ENCODE measurements at places on chromosomes 16 and 17.

DNA sequence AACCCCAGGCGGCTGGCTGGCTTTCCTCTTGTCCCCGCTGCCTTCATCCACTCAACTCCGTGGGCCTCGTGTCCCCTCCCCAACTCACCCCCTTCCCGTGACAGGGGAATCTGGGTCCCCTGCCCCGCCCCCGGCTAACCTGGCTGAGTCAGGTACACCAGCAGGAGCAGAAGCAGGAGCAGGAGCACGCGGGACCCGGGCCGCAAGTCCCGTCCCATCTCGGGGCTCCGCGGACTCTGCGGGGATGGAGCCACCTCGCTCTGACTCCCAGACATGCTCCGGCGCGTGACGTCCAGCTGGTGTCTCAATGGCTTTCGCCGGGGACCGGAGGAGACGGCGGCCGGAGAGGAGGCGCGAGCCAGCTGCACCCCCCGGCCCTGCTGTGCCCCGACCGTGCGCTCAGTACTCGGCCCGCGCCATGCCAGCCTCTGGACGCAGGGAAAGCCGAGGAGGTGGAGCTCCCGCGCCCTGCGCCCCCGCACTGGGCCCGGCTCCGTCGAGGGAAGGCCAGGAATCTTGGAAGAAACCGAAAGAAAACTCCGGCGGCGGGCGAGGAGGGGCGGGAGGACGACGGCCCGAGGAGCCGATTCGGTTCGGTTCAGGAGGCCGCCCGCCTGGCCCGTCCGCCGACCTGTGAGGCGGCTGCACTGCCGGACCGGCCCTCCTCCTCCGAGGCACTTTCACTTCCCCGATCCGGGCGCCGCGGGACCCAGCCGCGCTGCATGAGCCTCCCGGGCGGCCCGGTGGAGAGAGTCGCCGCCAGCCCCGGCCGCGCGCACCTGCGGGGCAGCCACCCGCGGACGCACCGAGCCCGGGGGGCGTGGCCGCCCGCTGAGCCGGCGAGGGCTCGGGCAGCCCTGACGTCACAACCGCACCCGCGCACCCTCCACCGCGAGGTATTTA, at the start of the genes CXCL16 and ZMYND15:
Gene CXCL16 (minus strand): TSS at position 807 of the 903 bp plus-strand sequence. CDS start 589 bp downstream, at position 218.
Gene ZMYND15 (plus strand): TSS at position 712 of the 903 bp plus-strand sequence. CDS start 716 bp downstream, outside the sequence.
- DNase-seq, result peak; percentile 44

DNA sequence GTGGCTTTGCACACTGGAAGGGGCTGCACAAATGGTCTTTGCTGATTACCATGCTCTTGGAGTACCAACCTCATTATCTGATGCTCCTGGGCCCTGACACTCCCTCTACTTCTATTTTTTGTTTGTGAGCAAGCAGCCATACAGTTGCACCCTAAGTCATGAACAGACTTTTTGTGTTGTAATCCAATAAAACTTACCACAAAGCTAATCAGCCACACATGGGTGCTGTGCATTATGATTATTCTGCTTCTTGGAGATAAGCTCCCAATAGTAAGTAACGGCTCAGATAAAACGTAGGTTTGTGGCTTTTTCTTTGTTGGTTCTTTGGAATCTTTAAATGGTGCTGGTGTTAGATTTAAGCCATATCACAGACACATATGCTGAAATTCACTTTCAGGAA, 76.2 kb downstream of the CCT6B start:
- no peak for DNase-seq

DNA sequence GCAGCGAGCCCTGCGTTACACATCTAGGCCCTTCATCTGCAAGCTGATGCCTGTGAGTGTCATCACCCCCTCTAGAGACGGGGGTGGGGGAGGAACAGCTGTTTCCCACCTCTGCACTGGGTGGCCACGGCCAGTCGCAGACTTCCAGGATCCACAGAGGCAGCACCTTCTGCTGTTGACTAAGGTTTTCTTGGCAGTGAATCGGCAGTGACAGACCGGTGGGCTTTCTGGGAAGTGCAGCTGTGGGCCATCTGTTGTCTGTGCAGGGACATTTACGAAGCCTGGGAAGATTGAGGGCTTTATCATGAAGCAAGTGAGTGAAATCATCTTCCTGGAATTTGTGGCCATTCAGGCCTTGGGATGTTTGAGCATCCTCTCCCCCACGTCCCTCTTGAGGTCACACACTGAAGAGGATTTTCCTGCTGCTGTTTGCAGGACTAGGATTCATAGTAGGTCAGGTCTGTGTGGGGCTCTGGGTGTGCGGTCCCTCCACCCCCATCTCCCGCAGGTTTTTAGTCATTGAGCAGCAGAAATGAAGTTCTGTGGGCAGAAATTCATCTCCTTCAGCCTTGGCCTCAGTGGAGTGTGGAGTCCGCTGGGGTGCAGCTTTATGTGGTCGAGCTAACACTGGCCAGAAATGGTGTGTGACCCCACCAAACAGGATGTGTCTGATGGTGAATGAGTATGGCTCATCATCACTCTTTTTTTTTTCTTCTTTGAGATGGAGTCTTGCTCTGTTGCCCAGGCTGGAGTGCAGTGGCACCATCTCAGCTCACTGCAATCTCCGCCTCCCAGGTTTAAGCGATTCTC, 12.0 kb downstream of the PGS1 start:
- no peak for DNase-seq

DNA sequence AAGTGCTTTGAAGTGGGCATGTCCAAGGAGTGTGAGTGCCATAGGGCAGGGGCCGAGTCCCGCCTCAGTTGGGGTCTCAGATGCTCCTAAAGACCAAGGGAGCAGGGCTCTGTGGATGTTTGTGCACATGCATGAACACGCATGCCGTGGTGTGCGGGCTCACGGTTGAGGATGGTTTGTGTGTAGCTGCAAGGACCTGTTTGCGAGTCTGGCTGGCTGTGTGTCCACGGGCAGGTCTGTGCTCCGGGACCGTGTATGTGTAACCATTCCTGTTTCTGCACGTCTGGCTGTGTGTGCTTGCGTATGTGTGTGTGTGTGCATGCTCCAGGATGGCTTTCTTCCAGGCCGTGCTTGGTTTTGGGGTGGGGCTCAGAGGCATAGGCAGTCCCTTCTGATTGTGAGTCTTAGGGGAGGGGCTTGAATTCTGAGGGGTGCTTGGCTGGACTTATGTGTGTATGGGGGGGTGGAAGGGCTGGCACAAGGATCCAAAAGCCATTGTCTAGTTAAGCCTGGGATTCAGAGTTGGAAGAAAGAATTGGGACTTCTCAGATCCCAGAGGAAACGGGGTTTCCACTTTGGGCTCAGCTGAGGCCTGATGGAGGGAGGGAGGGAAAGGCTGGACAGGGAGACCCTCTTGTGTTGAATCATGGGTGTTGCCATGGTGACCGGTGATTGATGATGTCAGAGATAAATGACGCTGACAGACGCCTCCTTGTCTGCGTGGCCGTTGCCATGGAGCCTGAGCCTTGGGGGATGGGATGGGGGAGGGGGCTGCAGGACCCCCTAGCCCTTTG, 14.4 kb downstream of the GJD3 start:
- no peak for DNase-seq

DNA sequence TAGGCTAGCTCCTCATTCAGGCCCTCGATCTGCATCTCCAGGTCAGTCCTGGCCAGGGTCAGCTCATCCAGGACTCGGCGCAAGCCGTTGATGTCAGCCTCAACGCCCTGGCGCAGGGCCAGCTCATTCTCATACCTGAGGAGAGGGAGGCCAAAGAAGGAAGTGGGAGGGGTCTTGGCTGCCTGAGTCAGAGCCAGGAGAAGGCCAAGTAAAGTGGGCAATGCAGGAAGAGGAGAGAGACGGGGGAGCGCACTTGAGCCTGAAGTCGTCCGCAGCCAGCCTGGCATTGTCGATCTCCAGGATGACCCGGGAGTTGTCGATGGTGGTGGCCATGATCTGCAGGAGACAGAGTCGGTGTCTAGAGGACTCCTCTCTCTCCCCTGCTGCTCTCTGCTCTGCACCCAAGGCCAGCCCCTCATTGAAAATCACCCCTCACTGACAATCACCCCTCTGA, 1.8 kb downstream of the KRT15 start:
- no peak for DNase-seq

DNA sequence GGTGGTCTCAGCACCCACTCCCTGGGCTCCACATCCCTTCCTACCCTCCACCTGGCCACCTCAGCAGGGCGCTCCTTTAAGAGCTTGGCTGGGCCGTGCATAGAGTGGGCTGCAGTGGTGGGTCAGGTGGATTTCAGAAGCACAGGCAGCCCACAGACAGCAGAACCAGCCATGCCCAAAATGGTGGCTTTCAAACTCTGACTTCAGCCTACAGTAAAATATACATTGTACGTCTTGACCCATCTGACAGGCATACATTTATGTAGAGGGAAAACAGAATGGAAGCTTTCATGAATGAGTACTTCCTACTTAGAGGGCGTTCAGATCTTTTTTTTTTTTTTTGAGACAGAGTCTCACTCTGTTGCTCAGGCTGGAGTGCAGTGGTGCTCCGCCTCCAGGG, 26.0 kb upstream of the LASP1NB start:
- DNase-seq, result no peak

GRCh38 chr16:84881702-84882521, 62.1 kb downstream of the CRISPLD2 start:
- no peak for DNase-seq

GRCh38 chr16:81758376-81758775, 20.7 kb upstream of the PLCG2 start:
- DNase-seq, result no peak

DNA sequence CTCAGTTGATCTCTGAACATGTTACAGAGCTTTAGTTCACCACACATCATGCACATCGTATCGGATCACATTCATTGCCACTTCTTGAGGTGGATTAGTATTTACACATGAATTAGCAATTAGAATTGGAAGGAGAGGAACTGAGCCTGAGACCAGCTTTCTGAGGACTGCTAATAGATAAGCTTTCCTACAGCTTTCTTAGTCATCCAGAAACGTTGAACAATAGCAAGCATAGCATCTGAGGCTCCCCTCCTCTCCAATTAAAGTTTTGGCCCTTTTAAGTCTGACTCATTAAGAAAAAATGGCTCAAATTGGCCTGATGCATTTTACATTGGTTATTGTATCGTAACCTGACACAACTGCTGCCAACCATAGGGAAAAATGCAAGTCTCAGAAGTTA, 1130.4 kb downstream of the CDH8 start:
- no peak for DNase-seq

Data from renal cortex interstitium (tissue), 15 donors.